Neuronal stem cell (in vitro differentiated cells): ENCODE measurements at places on chromosomes 5 and 9.

GRCh38 chr5:38582293-38582974, 26.0 kb upstream of the LIFR start:
- no peak for DNase-seq

GRCh38 chr5:133489632-133490031, 122.7 kb downstream of the FSTL4 start:
- no peak for DNase-seq

DNA sequence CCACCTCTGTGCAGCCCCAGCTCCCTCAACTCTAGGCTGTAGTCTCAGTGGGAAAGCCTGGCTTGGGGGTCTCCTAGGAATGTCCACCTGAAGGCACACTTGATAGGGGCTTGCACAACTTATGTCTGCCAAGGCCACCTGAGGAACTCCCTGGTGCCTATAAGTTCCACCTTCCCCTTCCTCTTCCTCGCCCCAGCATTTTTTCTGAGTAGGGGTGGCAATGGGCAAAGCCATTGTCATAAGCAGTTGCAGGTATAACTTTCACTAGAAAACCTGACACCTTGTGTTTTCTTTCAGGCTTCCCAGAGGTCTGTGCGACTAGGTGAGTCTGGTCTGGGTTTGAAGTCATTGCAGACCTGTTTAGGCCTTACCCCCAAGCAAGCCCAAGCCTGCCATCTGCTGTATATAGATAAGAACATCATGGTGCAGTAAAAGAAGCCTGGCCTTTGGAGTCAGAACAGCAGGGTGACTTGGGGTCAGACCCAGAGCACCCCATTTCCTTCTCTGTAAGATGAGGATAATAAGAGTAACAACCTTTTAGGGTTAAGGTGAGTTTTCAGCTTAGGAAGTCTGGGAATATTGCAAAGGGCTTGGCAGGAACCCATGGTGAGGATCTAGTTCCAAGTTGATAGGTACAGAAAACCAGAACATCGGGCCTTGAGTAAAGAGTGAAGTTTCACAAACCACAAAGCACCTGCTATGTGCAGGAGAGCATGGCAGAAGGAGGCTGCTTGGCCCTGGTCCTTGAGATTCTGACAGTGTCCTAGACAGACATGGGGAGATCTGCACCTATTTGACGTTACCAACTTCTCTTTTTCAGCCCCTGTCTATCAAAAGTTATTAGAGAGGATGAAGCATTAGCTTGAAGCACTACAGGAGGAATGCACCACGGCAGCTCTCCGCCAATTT, 33.8 kb downstream of the TGFBI start:
- no peak for DNase-seq

DNA sequence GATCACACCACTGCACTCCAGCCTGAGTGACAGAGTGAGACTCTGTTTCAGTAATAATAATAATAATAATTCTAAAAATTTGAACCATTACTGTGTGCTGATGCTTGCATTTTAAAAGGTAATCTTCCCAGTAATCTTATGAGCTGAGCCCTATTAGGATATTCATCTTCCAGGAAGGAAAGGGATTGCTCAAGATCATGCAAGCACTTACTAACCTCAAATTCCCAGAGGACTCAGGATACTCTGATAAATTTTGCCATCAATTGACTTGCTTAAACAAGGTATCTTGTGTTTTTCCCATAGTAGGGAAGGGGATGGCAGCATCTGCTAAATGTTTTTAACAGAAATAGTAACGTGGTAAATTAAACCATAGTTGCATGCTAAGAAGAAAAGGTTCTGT, 176.4 kb upstream of the MRPS30 start:
- no peak for DNase-seq

- DNase-seq = no peak
Observed at GRCh38 chr5:126948011-126948355, 82.4 kb downstream of the MARCHF3 start.

GRCh38 chr5:149448831-149449714, 70.0 kb upstream of the IL17B start:
- DNase-seq = no peak

- no peak for DNase-seq
Observed at GRCh38 chr5:14272548-14273205, 129.5 kb downstream of the TRIO start.

GRCh38 chr5:81162501-81162900, 70.6 kb upstream of the CKMT2 start:
- no peak for DNase-seq

- no peak for DNase-seq
Observed at GRCh38 chr5:35668794-35669193, 51.1 kb downstream of the SPEF2 start.

DNA sequence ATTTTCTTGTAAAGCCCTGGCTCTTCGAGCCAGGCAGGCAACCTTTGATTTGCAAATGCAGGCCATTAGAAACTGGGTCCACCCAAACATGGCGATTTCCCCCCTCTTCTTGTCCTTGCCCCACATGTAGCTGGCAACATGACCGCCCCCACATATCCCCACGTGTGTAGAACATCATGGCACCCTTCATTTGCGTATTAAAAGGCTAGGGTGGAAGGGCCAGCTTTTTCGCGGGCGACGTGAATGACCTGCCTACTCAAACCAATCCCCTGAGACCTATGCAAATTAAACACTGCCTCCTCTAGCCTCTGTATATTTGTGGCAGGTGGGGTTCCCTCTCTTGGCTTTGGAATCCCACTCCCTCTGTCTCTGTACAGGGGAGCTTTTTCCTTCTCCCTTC, 107.0 kb upstream of the CLINT1 start:
- DNase-seq = no peak

- peak; percentile 35 for DNase-seq
Observed at GRCh38 chr9:106864373-106865143, 1.6 kb downstream of the ZNF462 start.

GRCh38 chr5:54794135-54794975, 191.0 kb downstream of the ESM1 start:
- DNase-seq = no peak

GRCh38 chr5:66144834-66145390, 812 bp downstream of the SREK1 start:
- no peak for DNase-seq

DNA sequence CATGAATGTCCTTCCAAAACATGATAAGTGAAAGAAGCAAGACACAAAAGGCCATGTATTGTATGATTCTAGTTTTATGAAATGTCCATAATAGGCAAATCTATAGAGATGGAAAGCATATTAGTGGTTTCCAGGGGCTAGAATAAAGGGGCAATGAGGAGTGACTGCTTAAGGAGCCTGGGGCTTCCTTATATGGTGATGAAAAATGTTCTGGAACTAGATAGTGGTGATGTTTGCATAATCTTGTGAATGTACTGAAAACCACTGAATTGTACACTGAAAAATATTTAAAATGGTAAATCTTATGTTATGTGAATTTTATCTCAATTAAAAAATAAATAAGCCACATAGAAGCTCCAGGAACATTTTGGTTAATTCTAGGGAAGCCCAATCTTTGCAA, 144.4 kb upstream of the ANKRD55 start:
- DNase-seq = no peak
